Muscle of leg (tissue), 16 donors: ENCODE measurements at places on chromosomes 12 and 14. TPM values are rescaled to one million over a fixed set of nuclear protein-coding genes. Genes with fewer than 3 reads are reported as not detected.

DNA sequence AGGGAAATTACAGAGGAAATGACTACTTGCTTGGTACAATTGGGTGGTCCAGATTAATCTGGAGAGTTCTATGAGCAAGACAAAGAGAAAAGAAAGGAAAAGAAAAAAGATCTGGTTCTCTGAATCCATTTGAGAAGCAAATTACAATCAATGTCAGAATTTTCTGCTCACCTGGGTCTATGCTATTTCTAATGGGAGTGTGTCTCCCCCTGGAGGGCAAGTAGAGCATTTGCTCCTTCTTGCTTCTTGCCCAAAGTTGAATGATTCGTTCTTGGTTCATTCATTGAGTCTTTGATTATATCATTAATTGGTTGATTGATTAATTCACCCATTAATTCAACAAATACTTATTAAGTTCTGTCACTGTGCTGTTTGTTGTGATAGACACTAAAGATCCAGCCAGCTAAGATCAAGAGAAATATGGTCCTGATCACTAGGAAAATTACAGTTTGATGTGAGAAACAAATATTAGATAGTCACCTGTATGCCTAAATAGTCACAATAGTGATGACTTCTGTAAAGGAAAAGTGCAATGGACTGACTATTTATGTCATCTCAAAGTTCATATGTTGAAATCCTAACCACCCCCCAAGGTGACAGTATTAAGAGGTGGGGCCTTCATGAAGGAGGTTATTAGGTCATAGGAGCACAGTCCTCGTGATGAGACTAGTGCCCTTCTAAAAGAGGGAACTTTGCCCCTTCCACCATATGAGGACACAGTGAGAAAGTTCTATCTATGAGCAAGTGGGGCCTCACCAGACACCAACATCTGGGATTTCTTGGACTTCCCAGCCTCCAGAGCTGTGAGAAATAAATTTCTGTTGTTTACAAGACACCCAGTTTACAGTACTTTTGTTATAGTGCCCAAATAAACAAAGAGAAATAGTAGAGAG lies 8.0 kb upstream of the ASB8 start:
- no peaks in the 10 kb centered on the region for H3K27me3 ChIP-seq
- no peak overlapping the region for H3K4me3 ChIP-seq
- H3K27ac ChIP-seq = no peak overlapping the region
- peak; percentile 68 for DNase-seq
- H3K36me3 ChIP-seq = no peaks in the 10 kb centered on the region

DNA sequence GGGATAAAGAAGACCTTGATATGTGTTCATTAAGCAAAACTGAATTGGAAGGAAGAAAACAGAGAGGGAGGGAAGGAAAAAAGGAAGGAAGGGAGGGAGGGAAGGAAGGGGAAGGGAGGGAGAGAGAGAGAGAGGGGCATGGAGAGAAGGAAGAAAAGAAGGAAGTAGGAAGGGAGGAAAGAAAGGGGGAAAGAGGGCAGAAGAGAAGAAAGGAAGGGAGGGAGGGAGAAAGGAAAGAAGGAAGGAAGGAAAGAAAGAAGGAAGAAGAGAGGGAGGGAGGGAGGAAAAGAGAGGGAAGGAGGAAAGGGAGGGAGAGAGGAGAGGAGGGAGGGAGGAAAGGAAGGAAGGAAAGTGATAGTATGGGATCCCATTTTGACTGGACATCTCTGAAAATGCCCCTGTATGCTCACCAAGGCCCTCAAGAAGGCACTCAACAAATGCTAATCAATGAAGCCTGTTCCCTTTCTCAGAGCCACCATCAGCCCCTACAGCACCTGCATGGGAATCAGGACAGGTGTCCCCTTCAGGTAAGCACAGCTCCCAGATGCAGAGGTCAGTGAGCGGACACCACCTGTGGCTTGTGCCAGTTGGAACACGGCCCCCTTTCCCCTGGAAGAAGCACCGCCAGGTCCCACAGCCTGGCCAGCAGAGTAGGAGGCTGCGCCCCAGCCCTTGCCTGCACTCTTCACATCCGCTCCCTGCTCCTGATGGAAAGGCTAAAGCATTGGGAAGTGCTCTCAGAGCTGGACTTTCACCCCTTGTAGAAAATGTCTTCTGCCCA lies 161.4 kb upstream of the DIO3 start:
- H3K4me1 ChIP-seq = peaks cover 20% of the 10 kb centered on the region
- H3K36me3 ChIP-seq = no peaks in the 10 kb centered on the region
- DNase-seq = no peak
- no peak overlapping the region for H3K4me3 ChIP-seq
- H3K27ac ChIP-seq = no peak overlapping the region

DNA sequence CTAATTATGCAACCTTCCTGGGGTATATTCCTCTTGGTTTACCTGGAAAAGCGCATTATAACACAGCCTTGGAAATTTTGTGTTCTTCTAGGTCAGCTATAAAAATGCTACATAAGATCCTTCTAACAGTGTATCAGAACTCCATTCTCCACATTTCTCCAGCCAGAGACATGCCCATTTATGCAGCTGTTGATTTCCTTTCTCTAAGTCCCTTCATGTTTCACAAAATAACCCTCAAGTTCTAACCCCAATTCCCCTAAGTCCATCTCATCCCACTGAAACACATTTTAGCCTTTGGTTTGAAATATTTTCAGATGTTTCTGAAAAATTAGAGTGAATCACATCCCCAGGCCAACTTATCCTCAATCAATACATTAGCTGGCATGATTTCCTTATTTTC lies 20.9 kb upstream of the HDAC7 start:
- no peak overlapping the region for H3K27ac ChIP-seq
- H3K36me3 ChIP-seq = no peaks in the 10 kb centered on the region
- no peaks in the 10 kb centered on the region for H3K27me3 ChIP-seq
- DNase-seq = no peak

DNA sequence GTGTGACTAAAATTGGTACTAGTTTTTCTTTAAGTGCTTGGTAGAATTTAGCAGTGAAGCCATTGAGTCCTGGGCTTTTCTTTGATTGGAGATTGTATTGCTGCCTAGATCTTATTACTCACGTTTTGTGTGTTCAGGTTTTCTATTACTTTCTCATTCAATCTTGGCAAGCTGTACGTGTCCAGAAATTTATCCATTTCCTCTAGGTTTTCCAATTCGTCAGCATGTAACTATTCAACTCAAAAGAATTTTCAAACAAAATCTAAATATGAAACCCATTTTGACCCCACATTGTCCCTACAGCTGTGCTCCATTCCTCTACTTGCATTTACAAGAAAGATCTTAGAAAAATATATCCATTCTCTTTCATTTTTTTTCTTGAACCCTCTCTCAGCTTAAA lies 1613.4 kb upstream of the SEL1L start:
- H3K36me3 ChIP-seq = no peaks in the 10 kb centered on the region
- no peak overlapping the region for H3K4me3 ChIP-seq
- DNase-seq = no peak

- DNase-seq = no peak
- H3K4me3 ChIP-seq = no peak overlapping the region
- peaks cover 12% of the 10 kb centered on the region for H3K36me3 ChIP-seq
- H3K27ac ChIP-seq = no peak overlapping the region
These were observed 123.0 kb downstream of the FOXN3 start for GRCh38 chr14:89294060-89294459.

Gene SSTR1
- 0.94 TPM for polyA plus RNA-seq

Gene RIMBP2
- polyA plus RNA-seq = 0.75 TPM

- H3K27ac ChIP-seq = no peak overlapping the region
- H3K4me3 ChIP-seq = no peak overlapping the region
- DNase-seq = no peak
- peaks cover 4% of the 10 kb centered on the region for H3K27me3 ChIP-seq
- peaks cover 5% of the 10 kb centered on the region for H3K4me1 ChIP-seq
These were observed 152.3 kb downstream of the ZNF664 start for GRCh38 chr12:124125203-124125871.

Gene GDF3
- not detected for polyA plus RNA-seq

DNA sequence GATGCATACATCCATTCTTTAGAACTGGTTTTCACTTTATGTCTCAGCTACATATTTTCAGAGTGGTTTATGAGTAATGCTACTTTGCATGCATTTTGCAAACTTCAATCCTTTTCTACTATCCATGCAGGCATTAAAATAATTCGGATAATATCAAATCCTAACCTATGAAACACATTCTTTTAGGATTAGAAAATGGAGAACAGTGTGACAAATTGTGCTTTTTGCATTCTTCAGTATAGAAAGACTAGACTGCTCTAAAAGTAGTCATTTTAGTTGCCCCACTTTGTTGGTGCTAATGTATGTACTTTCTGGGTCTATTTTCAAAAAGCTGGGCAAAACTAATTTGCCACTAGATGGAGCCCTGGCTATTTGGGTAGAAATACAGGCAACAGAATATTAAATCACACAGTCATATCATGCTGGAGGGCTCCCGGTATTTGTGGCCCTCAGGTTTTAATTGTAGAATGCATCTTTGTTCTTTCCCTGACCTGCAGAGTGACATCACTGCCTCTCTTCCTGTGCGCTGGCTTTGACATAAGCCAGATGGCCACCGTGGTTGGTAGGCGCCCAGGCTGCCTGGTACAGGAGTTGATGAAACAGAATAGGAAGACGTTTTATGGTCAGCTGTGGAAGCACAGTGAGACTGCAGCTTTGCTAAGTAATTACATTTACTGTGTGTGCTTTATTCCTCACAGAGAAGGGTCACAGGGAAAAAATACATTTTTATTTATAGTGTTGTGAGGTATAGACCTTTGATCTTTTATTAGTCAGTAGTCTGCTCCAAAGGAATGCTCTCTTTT lies 28.1 kb downstream of the MSRB3 start:
- peak; percentile 19 for DNase-seq
- no peaks in the 10 kb centered on the region for H3K36me3 ChIP-seq
- no peaks in the 10 kb centered on the region for H3K27me3 ChIP-seq
- H3K4me3 ChIP-seq = no peak overlapping the region

DNA sequence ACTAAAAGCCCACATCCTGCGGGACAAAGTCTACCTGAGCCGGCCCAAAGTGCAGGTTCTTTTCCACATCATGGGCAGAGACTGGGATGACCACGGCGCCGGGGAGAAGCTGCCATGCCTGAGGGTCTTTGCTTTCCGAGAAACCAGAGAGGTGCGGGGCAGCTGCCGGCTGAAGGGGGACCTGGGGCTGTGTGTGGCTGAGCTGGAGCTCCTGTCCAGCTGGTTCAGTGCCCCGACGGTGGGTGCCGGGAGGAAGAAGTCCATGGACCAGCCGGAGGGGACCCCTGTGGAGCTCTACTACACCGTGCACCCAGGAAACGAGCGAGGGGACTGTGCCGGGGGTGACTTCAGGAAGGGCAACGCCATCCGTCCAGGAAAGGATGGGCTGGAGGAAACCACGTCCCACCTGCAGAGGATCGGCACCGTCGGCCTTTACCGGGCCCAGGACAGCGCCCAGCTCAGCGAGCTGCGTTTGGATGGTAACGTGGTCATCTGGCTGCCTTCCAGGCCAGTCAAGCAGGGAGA lies 148.1 kb downstream of the TMEM132C start:
- DNase-seq = no peak
- no peak overlapping the region for H3K4me3 ChIP-seq
- H3K27me3 ChIP-seq = no peaks in the 10 kb centered on the region
- H3K27ac ChIP-seq = no peak overlapping the region
- H3K36me3 ChIP-seq = no peaks in the 10 kb centered on the region

DNA sequence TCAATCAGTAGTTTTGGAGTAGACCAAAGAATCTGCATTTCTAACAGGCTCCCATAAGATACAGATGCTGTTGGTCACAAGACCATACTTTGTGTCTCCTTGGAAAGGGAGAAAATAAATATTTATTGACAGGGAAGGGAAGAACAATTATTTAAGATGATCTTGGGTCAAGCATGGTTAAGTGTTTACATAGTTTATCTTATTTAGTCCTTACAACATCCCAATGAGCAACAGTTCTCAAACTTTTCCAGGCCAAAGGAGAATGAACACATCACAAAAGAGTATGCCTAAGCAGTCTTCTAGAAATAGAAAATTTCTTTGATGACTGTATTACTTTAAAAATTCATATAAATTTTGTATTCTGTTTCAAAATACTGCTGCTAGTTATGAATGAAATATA lies 8.8 kb downstream of the LPCAT3 start:
- no peak overlapping the region for H3K27ac ChIP-seq
- no peak for DNase-seq
- no peaks in the 10 kb centered on the region for H3K4me1 ChIP-seq
- no peak overlapping the region for H3K4me3 ChIP-seq

DNA sequence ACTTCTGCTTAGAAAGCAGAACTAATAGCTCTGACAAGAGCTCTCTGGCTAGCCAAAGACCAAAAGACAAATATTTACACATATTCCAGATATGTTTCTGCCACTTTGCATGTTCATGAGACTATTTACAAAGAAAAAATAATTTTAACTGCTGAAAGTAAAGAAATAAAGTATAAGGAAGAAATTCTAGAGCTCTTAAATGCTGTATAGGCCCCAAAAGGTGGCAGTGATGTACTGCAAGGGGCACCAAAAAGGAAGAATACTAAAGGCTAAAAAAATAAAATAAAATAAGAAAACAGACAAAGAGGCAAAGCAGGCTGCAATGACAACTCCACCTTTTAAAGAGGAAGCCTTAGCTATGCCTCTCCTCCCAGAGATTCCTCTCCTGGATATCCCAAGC lies 23.0 kb downstream of the KLRK1 start:
- no peak overlapping the region for H3K27ac ChIP-seq
- no peaks in the 10 kb centered on the region for H3K36me3 ChIP-seq
- peaks cover 19% of the 10 kb centered on the region for H3K4me1 ChIP-seq
- peak; percentile 58 for DNase-seq
- H3K4me3 ChIP-seq = no peak overlapping the region

- peak; percentile 67 for DNase-seq
- H3K36me3 ChIP-seq = peaks cover 83% of the 10 kb centered on the region
- no peak overlapping the region for H3K27ac ChIP-seq
- H3K27me3 ChIP-seq = no peaks in the 10 kb centered on the region
- H3K4me3 ChIP-seq = no peak overlapping the region
- H3K4me1 ChIP-seq = no peaks in the 10 kb centered on the region
These were observed 22.4 kb upstream of the ANKLE2 start for GRCh38 chr12:132783917-132784531.

DNA sequence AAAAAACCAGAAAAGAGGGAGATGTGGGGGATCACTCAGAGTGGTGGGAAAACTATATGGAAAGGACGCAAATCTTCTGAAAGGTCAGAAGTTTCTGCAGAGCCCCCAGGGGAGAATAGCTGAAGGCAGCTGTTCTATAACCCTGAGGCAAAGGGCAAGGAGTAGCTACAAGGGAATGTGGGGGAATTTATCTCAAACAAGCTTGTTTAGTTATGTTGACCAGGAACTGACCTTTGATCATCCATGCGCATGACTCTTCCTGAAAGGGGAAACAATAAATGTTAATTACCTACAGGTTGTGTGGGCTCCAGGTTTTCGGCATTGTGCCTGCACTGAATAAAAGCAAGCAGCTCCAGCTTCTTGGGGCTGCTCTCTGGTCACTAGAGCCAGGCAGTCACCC lies 968.5 kb downstream of the AACS start:
- H3K27me3 ChIP-seq = no peaks in the 10 kb centered on the region
- peak; percentile 25 for DNase-seq
- no peak overlapping the region for H3K4me3 ChIP-seq
- H3K36me3 ChIP-seq = no peaks in the 10 kb centered on the region

Gene KRT86
- 0.25 TPM for polyA plus RNA-seq

- no peaks in the 10 kb centered on the region for H3K36me3 ChIP-seq
- no peak overlapping the region for H3K27ac ChIP-seq
- peak; percentile 21 for DNase-seq
- peaks cover 49% of the 10 kb centered on the region for H3K27me3 ChIP-seq
- peaks cover 26% of the 10 kb centered on the region for H3K4me1 ChIP-seq
These were observed 1.3 kb downstream of the TRIM9 start for GRCh38 chr14:51093371-51094281.
